GDM1 (cell line): ENCODE measurements at places on chromosomes 11 and 22.

- DNase-seq: no peak
These were observed 21.4 kb downstream of the KCNQ1 start for GRCh38 chr11:2466069-2466801.

- DNase-seq: no peak
These were observed 354.5 kb upstream of the ANO5 start for GRCh38 chr11:21838427-21838826.

- DNase-seq: no peak
These were observed 907 bp downstream of the SLC15A3 start for GRCh38 chr11:60950933-60951605.

- DNase-seq: no peak
These were observed 84.1 kb downstream of the PDE2A start for GRCh38 chr11:72589802-72590761.

GRCh38 chr11:70240337-70240736 is 30.2 kb upstream of the PPFIA1 start:
- no peak for DNase-seq

- no peak for DNase-seq
These were observed 580 bp downstream of the DTX4 start for GRCh38 chr11:59172345-59173079.

DNA sequence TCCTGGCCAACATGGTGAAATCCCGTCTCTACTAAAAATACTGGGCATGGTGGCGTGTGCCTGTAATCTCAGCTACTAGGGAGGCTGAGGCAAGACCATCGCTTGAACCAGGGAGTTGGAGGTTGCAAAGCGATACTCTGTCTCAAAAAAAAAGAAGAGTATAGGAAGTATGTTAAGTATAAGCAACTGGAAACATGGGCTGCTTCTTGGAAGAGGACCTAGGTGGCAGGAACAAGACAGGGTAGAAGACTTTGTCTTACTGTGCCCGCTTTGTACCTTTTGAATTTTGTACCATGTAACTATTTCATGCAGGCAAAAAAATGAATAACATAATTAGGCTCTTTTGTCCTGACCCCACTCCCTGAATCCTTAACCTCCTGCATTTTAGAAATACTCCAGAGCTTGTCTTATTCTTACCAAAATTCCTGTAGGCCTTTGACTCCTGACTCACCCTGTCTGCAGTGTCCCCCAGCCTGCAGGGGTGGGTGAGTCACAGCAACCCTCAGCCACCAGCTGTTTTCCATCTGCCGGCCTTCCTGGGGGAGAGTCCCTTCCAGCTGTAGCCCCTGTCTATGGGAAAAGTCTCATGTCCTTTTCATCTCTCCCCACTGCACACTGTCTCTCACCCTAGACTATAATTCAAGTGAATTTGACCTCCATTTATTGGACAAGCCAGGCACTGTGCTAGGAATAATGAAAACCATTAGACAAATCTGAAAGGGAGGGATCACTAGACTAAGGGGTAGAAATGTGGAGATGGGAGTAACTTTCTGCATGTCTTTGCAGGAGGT is 41.8 kb downstream of the TXN2 start:
- DNase-seq: no peak

DNA sequence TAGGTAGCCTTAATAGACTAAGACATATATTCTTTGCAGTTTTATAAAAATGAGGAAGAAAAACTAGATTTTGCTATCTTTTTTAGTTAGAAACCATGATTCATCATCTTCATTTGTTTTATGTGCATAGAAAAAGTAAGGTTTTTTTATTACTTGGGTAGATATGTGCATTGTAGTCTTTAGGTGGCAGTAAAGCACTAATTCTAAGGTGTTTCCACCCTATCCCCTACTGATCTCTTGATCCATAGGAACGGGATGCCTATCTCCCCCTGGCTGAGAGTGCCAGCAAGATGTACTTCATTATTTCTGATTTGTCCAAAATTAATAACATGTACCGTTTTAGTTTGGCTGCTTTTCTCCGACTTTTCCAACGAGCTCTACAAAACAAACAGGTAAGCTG is 148.1 kb downstream of the DYNC2H1 start:
- DNase-seq: no peak
